ENCODE measurements at places on chromosomes 4 and X. TPM values are rescaled to one million over a fixed set of nuclear protein-coding genes. Genes with fewer than 3 reads are reported as not detected.
A peak's percentile ranks its signal among the peaks of the same experiment; 100 is the strongest.

DNA sequence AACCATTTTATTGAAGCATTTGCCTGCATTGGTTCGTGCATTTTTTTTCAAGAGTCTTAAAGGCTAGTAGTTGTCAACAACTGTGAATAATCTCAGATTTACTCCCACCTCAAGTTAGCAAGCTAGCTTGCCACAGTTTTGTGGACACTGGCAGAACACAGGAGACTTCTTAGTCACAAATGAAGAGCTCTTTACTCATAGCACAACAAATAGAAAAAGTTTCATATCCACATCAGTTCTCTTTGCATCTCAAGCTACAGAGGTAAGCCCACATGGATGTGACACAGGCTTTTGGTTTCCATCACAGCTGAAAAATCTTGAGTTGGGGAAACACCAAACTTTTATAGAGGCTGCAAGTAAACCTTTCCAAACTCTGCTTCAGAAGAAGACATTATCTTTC is 2315.7 kb upstream of the TENM3 start:
- no peak for DNase-seq
- no peaks in the 10 kb centered on the region for H3K4me1 ChIP-seq
- H3K27ac ChIP-seq: no peak overlapping the region
- H3K36me3 ChIP-seq: no peaks in the 10 kb centered on the region

DNA sequence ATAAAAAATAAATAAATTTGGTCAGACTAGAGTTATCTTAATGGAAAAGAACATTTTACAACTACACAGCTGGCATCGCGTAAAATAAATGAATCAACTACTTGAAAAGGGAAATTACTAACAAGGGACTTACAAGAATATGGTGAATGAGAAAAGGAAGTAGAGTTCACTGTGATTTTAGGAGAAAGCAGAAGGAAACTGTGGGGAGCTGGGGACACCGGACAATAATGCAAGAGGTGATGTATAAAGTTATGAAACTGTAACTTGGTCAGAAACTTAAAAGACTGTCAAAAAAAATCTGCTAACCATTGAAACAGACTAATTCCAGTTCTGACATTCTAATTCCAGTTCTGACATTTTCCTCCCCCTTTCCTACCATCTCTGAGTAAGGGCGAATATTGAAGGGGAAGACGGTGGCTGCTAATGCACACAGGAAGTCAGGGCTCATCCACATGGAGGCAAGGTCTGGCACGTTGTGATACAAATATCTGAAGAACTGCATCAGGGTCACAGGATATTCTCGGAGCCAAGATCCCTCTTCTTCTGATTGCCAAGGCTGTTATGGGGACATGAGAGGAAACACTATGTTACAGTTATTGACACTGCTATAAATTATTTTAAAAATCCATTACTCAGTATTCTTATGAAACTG is 170.5 kb downstream of the CDS1 start:
- peak overlapping the region; percentile 55 for H3K27ac ChIP-seq
- H3K4me1 ChIP-seq: peaks cover 29% of the 10 kb centered on the region
- DNase-seq: peak; percentile 78
- peaks cover 53% of the 10 kb centered on the region for H3K36me3 ChIP-seq

Gene ABCG2
- not detected for polyA plus RNA-seq

Gene RTL9
- polyA plus RNA-seq: not detected

Gene BDH2
- 8.5 TPM for polyA plus RNA-seq

Gene NPFFR2
- not detected for polyA plus RNA-seq

DNA sequence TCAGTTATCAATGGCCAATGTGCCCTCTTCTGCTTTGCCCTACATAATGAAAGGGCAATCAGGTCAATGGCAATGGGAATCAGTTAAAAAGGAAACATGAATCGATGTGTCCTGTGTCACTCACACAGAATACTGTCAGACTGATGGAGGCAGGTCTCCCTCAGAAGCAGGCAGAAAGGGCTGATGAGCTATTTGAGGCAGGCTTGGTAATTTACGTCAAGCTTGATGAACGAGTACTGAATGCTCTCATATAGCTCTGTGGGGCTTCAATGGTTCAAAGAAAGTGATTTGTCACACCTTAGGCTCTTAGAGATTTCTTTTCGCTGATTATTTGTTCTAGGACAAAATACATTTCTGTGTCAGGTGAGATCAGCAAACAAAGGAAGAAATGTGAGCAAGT is 22.6 kb upstream of the TBC1D1 start:
- no peak overlapping the region for H3K27ac ChIP-seq
- no peaks in the 10 kb centered on the region for H3K27me3 ChIP-seq
- no peak overlapping the region for H3K4me3 ChIP-seq

DNA sequence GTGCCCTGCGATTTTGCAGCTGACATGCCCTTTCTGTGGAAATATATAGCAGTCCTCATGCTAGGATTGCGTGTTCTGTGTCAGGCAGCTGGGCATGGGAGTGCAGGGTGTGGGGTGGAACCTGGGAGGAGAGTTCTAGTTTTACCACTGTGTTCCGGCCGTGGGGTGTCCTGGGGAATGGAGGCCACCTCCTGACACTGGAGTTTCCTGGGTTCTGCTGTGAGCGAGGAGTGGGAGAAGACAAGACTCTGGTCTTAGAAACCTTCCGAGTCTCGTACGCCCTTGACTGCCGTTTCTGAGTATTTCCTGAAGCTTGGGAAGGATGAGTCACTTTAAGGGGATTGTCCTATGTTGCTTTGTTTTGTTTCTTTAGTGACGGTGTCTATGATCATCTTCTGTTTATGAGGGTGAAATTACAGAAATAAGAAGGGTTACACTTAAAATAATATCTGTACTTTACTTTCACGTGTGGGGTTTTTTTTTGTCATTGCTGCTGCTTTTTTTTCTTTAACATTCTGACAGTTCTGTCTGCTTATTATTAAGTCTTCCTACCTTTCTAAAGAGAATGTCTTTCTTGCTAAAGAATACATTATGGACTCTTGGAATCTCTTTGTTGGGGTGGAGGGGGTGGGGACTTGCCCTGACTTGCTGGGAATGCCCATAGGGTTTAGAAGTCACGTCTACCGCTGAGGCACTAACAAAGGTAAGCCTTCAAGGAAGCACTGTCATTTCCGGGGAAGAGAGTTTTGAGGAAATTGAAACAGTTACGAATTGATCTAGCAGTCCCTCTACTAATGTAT is 19.1 kb downstream of the CD99 start:
- peaks cover 28% of the 10 kb centered on the region for H3K36me3 ChIP-seq
- H3K4me3 ChIP-seq: peak overlapping the region; percentile 42
- DNase-seq: peak; percentile 97

DNA sequence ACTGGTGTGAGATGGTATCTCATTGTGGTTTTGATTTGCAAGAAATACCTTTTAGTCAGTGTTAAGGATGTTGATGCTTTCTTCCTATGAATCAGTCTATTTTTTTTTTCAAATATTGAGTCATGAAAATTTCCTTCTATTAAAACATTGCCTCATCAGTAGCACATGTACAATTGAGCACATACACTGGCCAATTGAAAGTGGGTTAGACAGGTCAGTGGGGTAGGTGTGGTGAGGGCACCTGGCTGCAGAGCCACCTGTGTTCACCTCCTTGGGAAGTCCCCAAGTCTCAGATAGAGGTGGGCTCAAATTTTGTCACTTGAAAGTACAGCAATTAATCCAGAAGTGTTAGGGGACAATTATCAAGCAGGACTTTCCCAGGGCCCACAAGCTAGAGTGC is 243.7 kb downstream of the SPRY1 start:
- H3K27me3 ChIP-seq: no peaks in the 10 kb centered on the region
- no peaks in the 10 kb centered on the region for H3K4me1 ChIP-seq

Gene UCHL1
- polyA plus RNA-seq: not detected

Gene FGD1
- 0.18 TPM for polyA plus RNA-seq

Gene CNGA1
- not detected for polyA plus RNA-seq

DNA sequence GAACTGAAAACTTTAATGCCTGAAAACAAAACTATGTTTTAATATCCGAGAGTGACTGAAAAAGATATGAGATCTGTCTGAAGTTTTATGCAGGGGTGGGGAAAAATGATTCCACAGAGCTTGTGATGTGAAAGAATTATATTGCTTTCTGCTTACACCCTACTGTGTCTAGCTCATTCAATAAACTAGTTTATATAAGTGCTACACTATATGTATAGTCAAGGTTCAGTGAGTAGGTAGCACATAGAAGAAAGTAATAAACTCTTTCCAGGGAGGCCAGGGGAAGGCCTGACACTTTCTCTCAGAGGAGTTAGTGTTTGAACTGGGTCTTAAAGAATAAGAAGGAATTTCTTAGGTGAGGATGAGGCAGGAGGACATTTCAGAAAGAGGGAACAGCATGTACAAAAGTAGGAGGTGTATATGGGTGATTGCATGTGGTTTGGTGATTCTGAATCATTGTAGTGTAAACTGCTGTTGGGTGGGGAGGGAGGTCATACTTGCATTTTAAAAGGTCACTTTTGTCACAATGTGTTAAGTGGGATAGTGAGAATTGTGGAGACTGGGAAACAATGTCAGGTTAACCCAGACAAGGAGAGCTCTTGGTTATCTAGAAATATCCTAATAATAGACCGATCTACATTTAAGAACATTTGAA is 25.1 kb upstream of the TEX13D start:
- no peak for DNase-seq
- H3K4me3 ChIP-seq: no peak overlapping the region
- H3K36me3 ChIP-seq: no peaks in the 10 kb centered on the region

- no peaks in the 10 kb centered on the region for H3K36me3 ChIP-seq
- no peak overlapping the region for H3K4me3 ChIP-seq
- no peaks in the 10 kb centered on the region for H3K4me1 ChIP-seq
- H3K27me3 ChIP-seq: no peaks in the 10 kb centered on the region
These were observed 28.6 kb upstream of the NSG1 start for GRCh38 chr4:4358093-4358854.

Gene WDR44
- polyA plus RNA-seq: 7.1 TPM

Gene GSX2
- not detected for polyA plus RNA-seq

- no peaks in the 10 kb centered on the region for H3K27me3 ChIP-seq
- H3K4me3 ChIP-seq: no peak overlapping the region
- H3K36me3 ChIP-seq: no peaks in the 10 kb centered on the region
- no peak for DNase-seq
- no peaks in the 10 kb centered on the region for H3K4me1 ChIP-seq
These were observed 674.3 kb upstream of the MAGEB2 start for GRCh38 chrX:29541038-29541437.

DNA sequence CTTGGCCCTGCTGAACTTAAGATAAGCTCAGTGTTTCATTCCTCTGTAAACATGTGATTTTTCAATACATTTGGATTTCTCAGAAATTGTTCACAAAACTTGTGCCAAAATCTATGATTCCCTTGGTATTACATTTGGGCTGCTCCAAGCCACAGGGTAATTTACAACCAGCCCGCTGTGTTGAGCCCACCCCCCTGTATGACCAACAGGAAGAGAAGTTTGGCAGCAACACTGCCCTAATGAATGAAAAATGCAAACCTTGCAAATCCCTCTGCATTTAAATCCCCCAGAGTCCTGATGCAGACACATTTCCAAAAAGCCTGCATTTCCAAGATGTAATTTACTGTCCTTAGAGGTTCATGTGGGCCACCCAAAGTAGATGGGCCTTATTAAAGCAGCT is 34.1 kb upstream of the GAB1 start:
- no peaks in the 10 kb centered on the region for H3K27me3 ChIP-seq
- no peaks in the 10 kb centered on the region for H3K4me1 ChIP-seq
- H3K27ac ChIP-seq: no peak overlapping the region
- no peaks in the 10 kb centered on the region for H3K36me3 ChIP-seq
- no peak for DNase-seq

DNA sequence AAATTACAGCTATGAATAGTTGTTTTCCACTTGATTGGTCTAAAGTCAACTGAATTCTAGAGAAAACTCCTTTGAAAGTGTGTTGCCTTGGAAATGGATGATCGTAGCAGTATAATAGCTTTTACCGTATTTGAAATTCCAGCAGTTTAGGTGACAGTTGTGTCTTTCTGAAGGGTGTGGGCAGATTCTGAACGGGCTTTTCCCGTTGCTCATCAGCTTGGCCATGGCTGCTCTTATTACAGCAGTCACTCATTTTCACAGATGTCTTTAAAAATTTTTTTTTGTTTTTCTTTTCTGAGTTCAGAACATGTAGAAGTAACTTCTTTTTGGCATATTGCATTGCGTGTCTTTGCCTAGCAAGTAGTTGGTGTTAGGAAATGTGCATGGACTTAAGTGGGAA is 69.6 kb upstream of the SLC4A4 start:
- no peak overlapping the region for H3K4me3 ChIP-seq
- no peak overlapping the region for H3K27ac ChIP-seq
- no peaks in the 10 kb centered on the region for H3K36me3 ChIP-seq
- H3K4me1 ChIP-seq: no peaks in the 10 kb centered on the region
- DNase-seq: no peak
- H3K27me3 ChIP-seq: peaks cover 41% of the 10 kb centered on the region

Gene KLKB1
- polyA plus RNA-seq: not detected

- H3K27ac ChIP-seq: no peak overlapping the region
- H3K4me1 ChIP-seq: no peaks in the 10 kb centered on the region
- H3K27me3 ChIP-seq: peaks cover 4% of the 10 kb centered on the region
- no peaks in the 10 kb centered on the region for H3K36me3 ChIP-seq
These were observed 10.1 kb downstream of the C4orf50 start for GRCh38 chr4:6008092-6008551.

Gene SLC10A6
- polyA plus RNA-seq: not detected

- H3K4me3 ChIP-seq: no peak overlapping the region
- no peak overlapping the region for H3K27ac ChIP-seq
- H3K27me3 ChIP-seq: no peaks in the 10 kb centered on the region
- no peak for DNase-seq
- H3K4me1 ChIP-seq: no peaks in the 10 kb centered on the region
- no peaks in the 10 kb centered on the region for H3K36me3 ChIP-seq
These were observed 46.0 kb downstream of the EIF2S3 start for GRCh38 chrX:24100713-24101112.

GRCh38 chr4:12207396-12207795 is 778.7 kb upstream of the HS3ST1 start:
- no peak for DNase-seq
- H3K4me1 ChIP-seq: no peaks in the 10 kb centered on the region
- H3K27me3 ChIP-seq: no peaks in the 10 kb centered on the region
- no peak overlapping the region for H3K27ac ChIP-seq

DNA sequence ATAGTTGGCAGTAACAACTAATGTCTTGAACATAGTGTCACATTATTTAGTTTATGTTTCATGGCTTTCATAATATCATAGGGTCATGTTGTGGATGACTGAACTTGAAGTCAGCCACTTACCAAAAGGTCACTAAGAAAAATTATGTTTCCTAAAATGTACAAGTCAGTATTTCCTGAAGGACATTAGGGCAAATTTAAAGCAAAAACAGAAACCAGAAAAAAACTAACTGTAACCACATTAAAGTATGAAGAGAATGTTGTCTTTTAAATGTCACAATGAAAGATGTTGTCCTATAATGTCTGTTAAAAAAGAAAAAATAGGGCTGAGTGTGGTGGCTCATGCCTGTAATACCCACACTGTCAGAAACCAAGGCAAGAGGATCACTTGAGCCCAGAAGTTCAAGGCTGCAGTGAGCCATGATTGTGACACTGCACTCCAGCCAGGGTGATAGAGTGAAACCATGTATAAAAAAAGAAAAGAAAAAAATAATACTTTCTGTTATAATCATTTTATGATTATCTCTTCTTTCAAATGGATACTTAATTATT is 55.8 kb downstream of the HHIP start:
- no peak overlapping the region for H3K27ac ChIP-seq
- H3K27me3 ChIP-seq: no peaks in the 10 kb centered on the region
- H3K4me1 ChIP-seq: no peaks in the 10 kb centered on the region
- no peaks in the 10 kb centered on the region for H3K36me3 ChIP-seq

Gene GYG2
- polyA plus RNA-seq: not detected

Gene CDX4
- polyA plus RNA-seq: not detected

Data from CD14-positive monocyte (primary cell).